Right lobe of liver (tissue), 6 donors: ENCODE measurements at places on chromosomes 3 and 15. TPM values are rescaled to one million over a fixed set of nuclear protein-coding genes. Genes with fewer than 3 reads are reported as not detected.

The AGTR1 gene
- total RNA-seq, result 41.2 TPM

The TRH gene
- not detected for total RNA-seq

- no peak for DNase-seq
Measured at GRCh38 chr3:122975163-122975923, 52.2 kb downstream of the SEMA5B start.

- no peak for DNase-seq
Measured at GRCh38 chr15:84811828-84812227, 5.3 kb upstream of the ALPK3 start.

DNA sequence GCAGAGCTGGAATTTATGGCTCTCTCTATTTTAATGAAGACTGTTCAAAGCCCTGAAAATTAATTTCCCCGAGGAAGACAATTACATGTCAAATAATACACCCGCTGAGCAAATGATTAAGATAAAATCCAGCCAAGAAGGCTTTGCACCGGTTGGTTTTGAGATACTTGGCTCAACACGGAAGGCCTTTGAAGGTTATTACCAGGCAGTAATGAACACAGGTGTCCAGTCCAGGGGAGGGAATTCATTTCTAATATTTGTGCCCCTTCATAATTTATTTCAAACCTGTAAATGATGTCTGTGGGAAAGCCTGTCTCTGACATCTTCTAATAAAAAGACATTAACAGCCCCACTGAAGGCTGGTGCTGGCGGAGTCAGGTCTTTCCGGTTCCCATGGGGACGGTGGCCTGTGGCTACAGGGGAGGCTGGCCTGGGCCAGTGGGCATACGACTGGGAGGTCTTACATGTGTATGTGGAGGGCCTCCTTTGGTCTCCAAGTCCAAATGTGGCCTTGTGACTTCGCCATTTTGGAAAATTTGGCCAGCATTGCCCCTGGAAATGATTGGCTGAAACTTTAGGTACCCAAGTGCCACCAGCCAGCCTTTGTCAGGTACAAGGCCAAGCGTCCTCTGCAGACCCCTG lies 49.9 kb upstream of the IQSEC1 start:
- no peak for DNase-seq

DNA sequence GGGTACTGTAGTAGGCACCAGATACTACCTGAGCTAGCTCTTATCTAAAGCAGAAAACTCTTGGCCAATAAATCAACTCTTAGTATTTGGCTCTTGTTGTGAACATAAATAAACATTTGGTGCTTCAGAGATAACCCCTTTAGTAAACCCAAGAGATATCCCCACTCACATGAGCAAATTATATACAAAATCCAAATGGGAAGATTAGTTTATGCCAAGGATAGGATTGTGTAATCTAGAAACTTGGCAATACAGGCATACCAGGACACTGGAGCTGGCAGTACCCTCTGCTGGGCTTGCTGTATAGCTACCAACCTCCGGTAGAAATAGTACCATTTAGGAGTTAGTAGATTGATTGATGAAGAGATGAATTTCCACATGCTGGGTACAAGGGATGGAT lies 127.0 kb downstream of the LIPC start:
- no peak for DNase-seq

- DNase-seq, result no peak
Measured at GRCh38 chr3:184626923-184627322, 65.3 kb downstream of the EPHB3 start.

GRCh38 chr3:123553536-123553935 lies 31.3 kb downstream of the HACD2 start:
- DNase-seq, result no peak

- no peak for DNase-seq
Measured at GRCh38 chr3:64686446-64686908, 1.3 kb downstream of the ADAMTS9 start.

GRCh38 chr3:105611304-105612192 lies 244.8 kb downstream of the ALCAM start:
- no peak for DNase-seq
